ENCODE measurements at places on chromosomes 5 and 9.
A peak's percentile ranks its signal among the peaks of the same experiment; 100 is the strongest.

- no peak for DNase-seq
Observed at GRCh38 chr5:137566118-137566541, 67.0 kb upstream of the SPOCK1 start.

GRCh38 chr5:92086059-92086811 lies 703.1 kb upstream of the ARRDC3 start:
- no peak for DNase-seq

GRCh38 chr5:66223637-66224036 lies 79.5 kb downstream of the SREK1 start:
- peak; percentile 27 for DNase-seq

DNA sequence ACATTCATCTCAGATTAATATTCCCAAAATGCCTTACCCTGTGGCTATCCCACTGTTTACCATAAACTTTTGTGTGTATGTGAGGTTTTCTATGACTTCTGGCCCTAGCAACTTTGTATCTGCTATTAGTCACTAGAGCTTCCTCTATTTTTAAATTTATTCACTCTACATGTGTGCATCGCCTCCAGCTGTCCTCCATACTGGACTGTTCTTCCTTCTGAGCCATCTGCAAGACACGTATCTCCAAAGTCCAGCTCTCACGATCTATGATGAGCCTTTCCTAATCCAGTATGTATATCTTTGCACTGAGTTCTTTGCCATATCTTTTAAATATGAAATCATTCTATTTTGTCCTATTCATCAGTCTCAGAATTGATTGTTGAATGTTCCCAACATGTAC lies 1.7 kb upstream of the GNG10 start:
- no peak for DNase-seq
